ENCODE measurements at places on chromosomes 16 and 17. TPM values are rescaled to one million over a fixed set of nuclear protein-coding genes. Genes with fewer than 3 reads are reported as not detected.

DNA sequence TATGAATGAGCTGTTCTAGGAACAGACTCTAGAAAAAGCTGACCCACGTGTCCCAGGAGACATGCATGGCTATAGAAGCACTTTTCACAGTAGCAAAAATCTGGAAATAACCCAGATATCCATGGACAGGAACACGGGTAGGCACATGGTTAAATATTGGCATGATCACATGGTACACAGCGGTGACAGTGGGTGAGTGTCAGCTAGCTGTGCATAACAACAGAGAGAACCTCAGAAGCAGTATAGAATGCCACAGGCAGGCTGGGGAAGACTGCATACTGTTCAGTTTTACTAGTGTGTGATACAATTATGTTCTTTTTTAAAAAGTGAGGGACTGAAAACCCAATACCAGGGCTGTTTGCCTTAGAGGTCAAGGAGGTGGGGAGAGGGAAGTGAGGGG, 31.4 kb downstream of the EPN2 start:
- DNase-seq = no peak

- DNase-seq = no peak
Measured at GRCh38 chr17:60782742-60783141, 105.1 kb downstream of the BCAS3 start.

DNA sequence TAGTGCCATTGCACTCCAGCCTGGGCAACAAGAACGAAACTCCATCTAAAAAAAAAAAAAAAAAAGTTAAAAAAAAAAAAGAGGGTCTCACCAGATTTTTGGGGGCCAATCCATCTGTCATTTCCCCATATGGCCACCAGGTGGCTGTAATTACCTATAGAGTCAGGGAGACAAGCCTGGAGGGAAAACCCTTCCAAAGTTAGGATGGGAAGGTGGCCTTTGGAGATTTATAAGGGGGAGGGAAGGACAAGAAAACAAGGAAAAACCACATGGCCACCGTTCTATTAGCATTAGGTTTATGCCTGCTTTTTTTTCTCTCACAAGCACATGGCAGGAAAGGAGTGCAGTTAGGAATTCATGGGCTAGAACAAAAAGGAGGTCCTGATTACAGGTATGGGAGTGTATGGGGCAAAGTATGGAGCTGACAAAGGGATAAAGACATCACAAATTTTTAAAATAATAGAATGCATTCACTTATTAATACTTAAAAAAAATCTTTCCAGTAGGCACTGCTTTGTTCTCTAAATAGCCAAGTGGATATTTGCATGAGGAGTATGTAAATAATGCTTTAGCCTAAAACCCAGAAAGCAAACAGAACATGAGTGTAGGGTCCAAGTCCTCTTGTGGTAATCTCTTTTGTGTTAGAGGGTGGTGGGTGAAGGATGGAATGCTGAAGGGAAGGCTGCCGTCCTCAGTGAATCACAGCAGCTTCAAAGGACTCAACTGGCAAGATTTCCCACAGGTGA, 5.1 kb downstream of the CYB5D1 start:
- peak; percentile 32 for DNase-seq

- peak; percentile 41 for DNase-seq
Measured at GRCh38 chr17:76969598-76970172, 101.5 kb downstream of the MGAT5B start.

The CFAP119 gene
- total RNA-seq = 13.7 TPM

DNA sequence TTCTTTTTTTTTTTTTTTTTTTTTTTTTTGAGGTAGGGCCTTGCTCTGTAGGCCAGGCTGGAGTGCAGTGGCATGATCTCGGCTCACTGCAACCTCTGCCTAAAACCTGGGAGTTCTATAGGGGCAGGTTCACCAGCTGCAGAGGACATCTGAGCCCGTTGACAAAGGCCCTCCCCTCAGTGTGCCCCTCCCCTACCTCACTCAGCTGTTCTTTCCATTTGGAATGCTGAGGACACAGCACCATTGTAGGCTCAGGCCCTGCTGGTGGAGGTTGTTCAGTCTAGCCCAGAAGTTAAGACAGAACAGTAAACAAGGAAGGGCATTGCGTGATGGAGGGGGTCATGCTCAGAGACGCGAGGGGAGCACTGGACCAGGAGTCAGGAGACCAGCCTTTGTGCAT, 21.8 kb upstream of the KIF19 start:
- DNase-seq = no peak

DNA sequence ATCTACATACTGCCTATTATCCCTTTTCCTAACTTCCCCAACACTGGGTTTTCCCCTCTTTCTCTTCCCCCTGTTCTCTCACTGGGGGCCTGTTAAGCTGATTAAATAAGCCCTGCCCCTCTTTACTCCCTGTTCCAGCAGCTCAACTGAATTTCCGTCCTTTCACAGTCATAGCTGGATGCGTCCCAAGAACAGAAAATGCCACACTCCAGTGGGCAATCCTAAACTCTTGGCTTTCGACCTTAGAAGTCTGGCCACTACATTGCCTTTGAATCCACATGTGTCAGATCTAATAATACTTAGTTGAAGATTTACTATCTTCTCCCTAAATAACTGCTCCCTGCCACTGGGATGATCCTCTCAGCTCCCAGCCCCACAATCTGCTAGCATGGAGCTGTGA, 34.5 kb downstream of the KCNJ16 start:
- no peak for DNase-seq

The ACSM5 gene
- total RNA-seq = not detected

DNA sequence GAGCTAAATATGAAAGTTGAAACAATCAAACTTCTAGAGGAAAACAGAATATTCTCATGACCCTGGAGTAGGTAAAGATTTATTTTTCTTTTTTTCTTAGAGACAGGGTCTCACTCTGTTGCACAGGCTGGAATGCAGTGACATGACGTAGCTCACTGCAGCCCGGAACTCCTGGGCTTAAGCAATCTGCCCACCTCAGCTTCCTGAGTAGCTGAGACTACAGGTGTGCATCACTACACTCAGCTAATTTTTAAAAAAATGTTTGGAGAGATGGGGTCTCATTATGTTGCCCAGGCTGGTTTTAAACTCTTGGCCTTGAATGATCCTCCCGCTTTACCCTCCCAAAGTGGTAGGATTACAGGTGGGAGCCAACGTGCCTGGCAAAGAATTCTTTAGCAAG, 15.5 kb downstream of the IKZF3 start:
- peak; percentile 65 for DNase-seq

The PDXDC1 gene
- total RNA-seq = 172 TPM

- DNase-seq = no peak
Measured at GRCh38 chr17:44112284-44113280, 10.9 kb downstream of the HDAC5 start.

The VAMP2 gene
- 18.1 TPM for total RNA-seq

- no peak for DNase-seq
Measured at GRCh38 chr16:10938321-10938720, 3.9 kb downstream of the DEXI start.
